ENCODE measurements at places on chromosomes 2 and 18. TPM values are rescaled to one million over a fixed set of nuclear protein-coding genes. Genes with fewer than 3 reads are reported as not detected.

C2orf81 gene
- total RNA-seq, result 5.7 TPM

DNA sequence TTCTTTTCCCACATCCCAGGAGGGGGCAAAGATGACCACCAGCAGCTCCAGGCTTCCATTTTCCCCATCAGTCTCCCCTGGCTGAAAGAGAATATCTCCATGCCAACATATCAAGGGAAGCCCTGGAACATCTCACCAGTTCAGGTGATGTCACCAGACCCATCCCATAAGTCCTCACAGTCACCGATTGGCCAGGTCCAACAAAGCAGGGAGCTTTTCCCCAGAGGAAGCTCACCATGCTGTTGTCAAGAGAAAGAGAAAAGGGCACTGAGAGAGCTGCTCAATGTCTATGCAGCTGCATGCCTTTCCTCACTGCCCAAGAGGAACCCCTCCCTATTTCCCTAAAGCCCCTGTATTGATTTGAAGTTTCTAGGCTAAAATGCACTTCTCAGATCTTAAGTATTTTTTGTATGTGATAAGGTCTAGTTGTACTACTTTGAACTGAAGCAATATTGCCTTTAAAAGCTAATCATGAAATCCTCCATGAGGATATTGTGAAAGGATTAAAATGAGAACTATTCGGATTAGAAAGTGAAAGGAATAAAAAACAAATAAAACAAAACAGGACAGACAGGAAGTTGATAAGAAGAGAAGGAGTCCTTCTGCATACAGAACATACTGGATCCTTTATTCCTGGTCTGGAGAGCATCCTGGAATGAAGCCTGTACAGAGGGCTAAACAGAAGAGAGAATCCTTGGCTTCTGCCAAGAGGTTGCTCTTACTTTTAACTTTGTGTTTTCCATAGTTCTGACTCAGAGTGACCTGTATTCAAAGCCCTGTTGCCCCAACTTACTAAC lies 45.2 kb upstream of the CTIF start:
- DNase-seq, result no peak
- H3K27ac ChIP-seq, result no peak overlapping the region
- H3K36me3 ChIP-seq, result peaks cover 2% of the 10 kb centered on the region
- peaks cover 34% of the 10 kb centered on the region for H3K4me1 ChIP-seq

ZSWIM2 gene
- not detected for total RNA-seq

RPL37A gene
- total RNA-seq, result 1,797 TPM

GRCh38 chr2:181673173-181673572 lies 7.1 kb downstream of the NEUROD1 start:
- H3K36me3 ChIP-seq, result no peaks in the 10 kb centered on the region
- no peak overlapping the region for H3K27ac ChIP-seq
- no peak overlapping the region for H3K4me3 ChIP-seq
- no peaks in the 10 kb centered on the region for H3K4me1 ChIP-seq

DNA sequence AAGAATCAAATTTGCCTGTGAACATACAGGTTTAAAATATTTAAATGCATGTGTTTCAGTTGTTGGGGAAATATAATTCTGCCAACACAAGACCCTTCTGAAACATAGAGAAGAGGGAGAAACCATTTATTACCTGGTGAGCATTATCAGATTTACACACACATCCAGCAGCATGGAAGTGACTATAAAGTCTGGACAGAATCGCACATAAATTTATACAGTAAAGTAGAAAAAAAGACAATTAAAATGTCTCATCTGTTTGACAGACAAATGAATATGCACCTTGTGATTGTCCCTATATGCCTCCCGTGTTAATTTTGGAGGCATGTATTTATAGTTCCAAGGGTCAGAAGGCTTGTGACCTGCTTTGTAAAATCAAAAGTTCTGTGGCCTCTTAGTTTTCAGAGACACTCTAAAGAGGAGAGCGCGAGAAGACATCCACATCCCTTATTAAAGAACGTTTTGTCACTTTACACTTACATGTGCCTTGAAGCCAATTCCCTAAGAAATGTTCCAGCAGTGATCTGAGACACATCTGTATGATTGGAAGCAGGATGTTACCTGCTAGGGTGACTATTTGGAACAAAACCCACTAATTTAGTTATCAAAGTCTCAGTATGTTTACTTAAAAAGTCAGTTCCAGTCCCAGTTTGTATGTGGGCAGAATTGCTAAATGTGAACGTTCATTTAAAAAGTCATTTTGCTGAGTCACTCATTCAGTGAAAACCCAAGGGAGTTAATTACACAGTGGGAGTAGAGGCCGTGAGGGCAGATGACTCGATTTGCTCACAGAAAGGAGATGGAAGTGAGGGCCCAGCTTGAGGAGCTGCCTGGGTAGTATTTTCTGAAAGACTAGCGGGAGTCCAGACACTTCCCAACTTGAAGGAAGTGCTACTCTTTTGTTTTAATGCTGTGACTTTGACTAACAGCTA lies 527.6 kb upstream of the MEX3C start:
- DNase-seq, result no peak
- H3K4me3 ChIP-seq, result no peak overlapping the region
- H3K36me3 ChIP-seq, result no peaks in the 10 kb centered on the region
- peaks cover 15% of the 10 kb centered on the region for H3K27me3 ChIP-seq

- H3K27ac ChIP-seq, result peak overlapping the region; percentile 77
- no peak overlapping the region for H3K4me3 ChIP-seq
- H3K27me3 ChIP-seq, result no peaks in the 10 kb centered on the region
- H3K4me1 ChIP-seq, result peaks cover 63% of the 10 kb centered on the region
- peaks cover 7% of the 10 kb centered on the region for H3K36me3 ChIP-seq
Observed at GRCh38 chr18:58525517-58525916, 103.4 kb downstream of the ALPK2 start.

DNA sequence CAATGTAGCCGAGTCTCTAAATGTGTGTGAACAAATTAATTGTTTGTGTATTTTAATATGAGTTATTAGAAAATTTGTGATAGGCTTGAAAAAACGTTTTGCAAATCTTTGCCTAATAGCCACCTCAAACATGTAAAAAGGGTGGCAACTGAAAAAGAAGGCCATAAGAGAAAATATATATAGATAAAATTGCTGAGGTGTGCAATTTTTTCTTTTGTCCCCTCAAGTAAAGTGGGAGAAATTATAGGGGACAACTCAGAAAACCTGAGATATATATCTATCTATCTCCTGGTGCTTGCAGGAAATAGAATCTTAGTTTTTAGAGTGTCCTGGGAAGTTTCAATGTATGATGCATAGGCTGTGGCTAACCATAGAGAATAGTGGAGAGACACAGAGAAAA lies 201.4 kb upstream of the LRP1B start:
- H3K27me3 ChIP-seq, result no peaks in the 10 kb centered on the region
- H3K4me1 ChIP-seq, result no peaks in the 10 kb centered on the region
- no peak overlapping the region for H3K4me3 ChIP-seq
- H3K36me3 ChIP-seq, result no peaks in the 10 kb centered on the region
- H3K27ac ChIP-seq, result no peak overlapping the region
- DNase-seq, result no peak

- no peaks in the 10 kb centered on the region for H3K27me3 ChIP-seq
- peaks cover 70% of the 10 kb centered on the region for H3K36me3 ChIP-seq
- peaks cover 16% of the 10 kb centered on the region for H3K4me1 ChIP-seq
- H3K4me3 ChIP-seq, result peak overlapping the region; percentile 70
Observed at GRCh38 chr2:231707625-231707926, 749 bp upstream of the PTMA start.

GPR17 gene
- not detected for total RNA-seq

- no peak for DNase-seq
- no peak overlapping the region for H3K27ac ChIP-seq
- no peaks in the 10 kb centered on the region for H3K36me3 ChIP-seq
- H3K4me1 ChIP-seq, result no peaks in the 10 kb centered on the region
- no peak overlapping the region for H3K4me3 ChIP-seq
Observed at GRCh38 chr18:26893996-26894395, 28.5 kb upstream of the AQP4 start.

- H3K27me3 ChIP-seq, result no peaks in the 10 kb centered on the region
- H3K27ac ChIP-seq, result no peak overlapping the region
- DNase-seq, result no peak
Observed at GRCh38 chr2:115946341-115946740, 1503.9 kb downstream of the DPP10 start.

- no peak for DNase-seq
- no peak overlapping the region for H3K27ac ChIP-seq
- H3K27me3 ChIP-seq, result no peaks in the 10 kb centered on the region
- no peak overlapping the region for H3K4me3 ChIP-seq
- H3K36me3 ChIP-seq, result no peaks in the 10 kb centered on the region
Observed at GRCh38 chr2:220466251-220466691, 838.8 kb downstream of the SLC4A3 start.

DNA sequence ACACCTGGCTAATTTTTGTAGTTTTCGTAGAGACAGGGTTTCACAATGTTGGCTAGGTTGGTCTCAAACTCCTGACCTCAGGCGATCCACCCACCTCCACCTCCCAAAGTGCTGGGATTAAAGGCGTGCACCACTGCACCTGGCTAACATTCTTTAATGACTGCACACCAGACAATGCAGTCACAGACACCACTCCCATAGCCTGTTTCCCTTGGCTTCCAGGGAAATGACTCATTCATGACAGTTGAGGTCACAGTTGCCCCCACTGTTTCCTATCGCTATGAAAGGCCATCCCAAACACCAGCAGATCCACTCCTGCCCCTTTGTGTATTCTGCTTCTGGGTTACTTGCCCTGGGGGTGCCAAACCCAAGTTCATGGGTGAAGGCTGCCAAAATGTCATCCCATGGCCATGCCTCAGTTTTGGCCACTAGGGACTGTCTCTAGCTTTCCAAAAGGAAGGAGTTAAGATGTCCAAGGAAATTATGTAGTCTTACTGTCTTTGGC lies 8.7 kb downstream of the CHMP1B start:
- DNase-seq, result peak; percentile 73
- H3K36me3 ChIP-seq, result peaks cover 44% of the 10 kb centered on the region
- H3K4me1 ChIP-seq, result peaks cover 50% of the 10 kb centered on the region
- peak overlapping the region; percentile 95 for H3K27ac ChIP-seq

GRCh38 chr2:29544917-29545316 lies 376.5 kb downstream of the ALK start:
- no peaks in the 10 kb centered on the region for H3K36me3 ChIP-seq
- peaks cover 71% of the 10 kb centered on the region for H3K27me3 ChIP-seq
- H3K27ac ChIP-seq, result no peak overlapping the region
- peaks cover 8% of the 10 kb centered on the region for H3K4me1 ChIP-seq
- no peak overlapping the region for H3K4me3 ChIP-seq

SERPINB2 gene
- total RNA-seq, result 85.1 TPM

STAT4 gene
- 1.3 TPM for total RNA-seq

DNA sequence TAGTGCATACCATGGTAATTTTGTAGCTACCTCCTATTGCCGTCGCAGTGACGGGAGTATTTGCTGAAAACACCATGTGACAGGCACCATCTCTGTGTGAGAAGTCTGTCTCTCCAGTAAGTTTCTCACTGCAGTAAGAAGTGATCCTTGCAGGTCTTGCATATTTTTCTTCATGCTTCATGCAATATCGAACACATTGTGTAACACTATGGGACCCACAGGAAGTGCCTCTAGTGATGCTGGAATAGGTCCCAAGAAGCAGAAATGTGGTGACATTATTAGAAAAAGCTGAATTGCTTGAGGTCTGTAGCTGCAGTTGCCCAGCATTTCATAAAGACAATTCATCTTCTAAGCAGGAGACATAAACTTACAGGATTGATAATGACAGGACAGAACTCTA lies 167.6 kb downstream of the DCDC2C start:
- H3K36me3 ChIP-seq, result no peaks in the 10 kb centered on the region
- no peak overlapping the region for H3K27ac ChIP-seq
- H3K4me1 ChIP-seq, result no peaks in the 10 kb centered on the region
- DNase-seq, result no peak

FAP gene
- total RNA-seq, result 2.1 TPM

DNA sequence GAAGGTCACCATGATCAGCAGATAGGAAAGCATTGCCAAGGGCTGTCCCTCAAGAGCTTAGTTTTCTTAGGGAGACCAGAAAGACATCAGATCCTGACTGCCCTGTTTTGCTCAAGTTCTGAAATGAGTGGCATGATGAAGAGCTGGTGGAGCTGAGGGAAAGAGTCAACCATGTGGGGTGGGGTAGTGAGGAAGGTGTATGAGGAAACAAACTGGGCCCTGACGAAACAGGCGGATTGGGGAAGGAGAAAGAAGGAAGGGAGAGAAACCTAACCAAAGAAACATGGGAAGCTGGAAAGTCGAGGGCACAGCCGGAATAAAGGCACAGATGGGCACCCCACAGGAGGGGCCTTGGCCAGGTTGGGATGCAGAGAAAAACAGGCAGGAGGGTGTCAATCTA lies 8.0 kb downstream of the TGOLN2 start:
- peaks cover 13% of the 10 kb centered on the region for H3K4me1 ChIP-seq
- H3K36me3 ChIP-seq, result peaks cover 71% of the 10 kb centered on the region
- H3K27ac ChIP-seq, result no peak overlapping the region
- DNase-seq, result no peak

NLRC4 gene
- not detected for total RNA-seq

GRCh38 chr18:73711256-73711655 lies 436.4 kb downstream of the FBXO15 start:
- H3K27me3 ChIP-seq, result no peaks in the 10 kb centered on the region
- no peaks in the 10 kb centered on the region for H3K36me3 ChIP-seq
- H3K4me1 ChIP-seq, result peaks cover 14% of the 10 kb centered on the region
- no peak overlapping the region for H3K27ac ChIP-seq
- no peak overlapping the region for H3K4me3 ChIP-seq

- no peaks in the 10 kb centered on the region for H3K36me3 ChIP-seq
- H3K4me3 ChIP-seq, result no peak overlapping the region
- H3K27ac ChIP-seq, result no peak overlapping the region
- H3K4me1 ChIP-seq, result no peaks in the 10 kb centered on the region
- DNase-seq, result no peak
- no peaks in the 10 kb centered on the region for H3K27me3 ChIP-seq
Observed at GRCh38 chr2:191115391-191115790, 35.4 kb downstream of the STAT4 start.

DNA sequence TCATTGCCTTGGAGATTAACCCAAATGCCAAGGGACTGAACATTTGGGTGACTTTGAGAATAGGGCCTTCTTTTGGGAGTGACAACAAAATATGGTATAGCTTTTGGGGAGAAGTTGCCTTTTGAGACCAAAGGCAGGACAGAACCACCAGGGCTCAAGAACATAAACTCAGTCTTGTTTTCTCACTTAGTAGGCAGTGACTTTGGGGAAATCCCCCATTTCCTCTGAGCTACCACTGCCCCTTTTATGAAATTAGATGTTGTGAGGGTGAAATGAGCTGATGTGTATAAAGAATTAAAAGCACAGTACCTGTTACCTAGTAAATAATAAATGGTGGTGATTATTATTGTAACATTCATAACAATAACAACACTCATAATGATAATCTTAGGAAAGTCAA lies 36.5 kb downstream of the GPD2 start:
- DNase-seq, result no peak
- H3K27me3 ChIP-seq, result no peaks in the 10 kb centered on the region
- H3K4me3 ChIP-seq, result no peak overlapping the region
- no peak overlapping the region for H3K27ac ChIP-seq
- H3K4me1 ChIP-seq, result peaks cover 49% of the 10 kb centered on the region
- no peaks in the 10 kb centered on the region for H3K36me3 ChIP-seq

DNA sequence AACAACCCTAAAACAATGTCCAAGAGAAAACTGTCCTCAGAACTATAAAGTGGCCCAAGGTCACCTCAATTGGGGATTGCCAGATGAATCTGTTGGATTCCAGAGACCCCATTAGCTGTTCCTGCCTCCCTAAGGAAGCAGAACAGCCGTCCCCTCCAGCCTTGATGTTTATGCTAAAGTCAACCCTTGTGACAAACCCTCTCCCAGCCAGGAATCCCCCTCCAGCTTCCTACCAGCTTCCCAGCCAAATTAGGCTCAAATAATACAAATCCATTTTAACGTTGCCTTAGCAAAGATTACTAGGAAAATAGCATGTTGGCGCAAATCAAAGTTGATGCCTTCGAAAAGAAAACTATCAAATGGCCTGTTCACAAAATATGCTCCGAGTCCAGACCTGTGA lies 105.7 kb upstream of the DAPL1 start:
- peaks cover 30% of the 10 kb centered on the region for H3K27me3 ChIP-seq
- no peaks in the 10 kb centered on the region for H3K36me3 ChIP-seq
- no peaks in the 10 kb centered on the region for H3K4me1 ChIP-seq
- no peak overlapping the region for H3K27ac ChIP-seq
